Stimulated activated CD4-positive, alpha-beta T cell treated with anti-CD3 and anti-CD28 coated beads, Interleukin-12 subunit alpha, Interleukin-12 subunit beta, amount 100 ng/mL, for 4 hours (primary cell): ENCODE measurements at places on chromosomes 3 and 15.

DNA sequence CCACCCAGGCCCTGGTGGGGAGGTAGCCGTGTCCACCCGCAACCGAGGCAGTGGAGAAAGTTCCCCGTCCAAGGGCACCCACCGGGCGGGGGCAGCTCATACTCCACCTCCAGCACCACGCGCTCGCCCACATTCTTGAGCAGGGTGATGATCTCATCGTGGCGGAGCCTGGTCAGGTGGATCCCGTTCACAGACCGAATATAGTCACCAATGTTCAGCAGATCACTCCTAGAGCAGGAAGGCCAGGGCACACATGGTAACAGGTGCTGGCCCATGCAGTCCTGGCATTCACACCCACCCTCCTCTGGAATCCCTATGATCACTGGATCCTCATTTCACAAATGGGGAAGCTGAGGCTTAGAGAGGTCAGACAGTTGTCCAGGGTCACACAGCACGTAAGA, 15.8 kb downstream of the GRIP2 start:
- no peak for DNase-seq

GRCh38 chr15:66715720-66716655, 14.0 kb downstream of the SMAD6 start:
- no peak for DNase-seq

DNA sequence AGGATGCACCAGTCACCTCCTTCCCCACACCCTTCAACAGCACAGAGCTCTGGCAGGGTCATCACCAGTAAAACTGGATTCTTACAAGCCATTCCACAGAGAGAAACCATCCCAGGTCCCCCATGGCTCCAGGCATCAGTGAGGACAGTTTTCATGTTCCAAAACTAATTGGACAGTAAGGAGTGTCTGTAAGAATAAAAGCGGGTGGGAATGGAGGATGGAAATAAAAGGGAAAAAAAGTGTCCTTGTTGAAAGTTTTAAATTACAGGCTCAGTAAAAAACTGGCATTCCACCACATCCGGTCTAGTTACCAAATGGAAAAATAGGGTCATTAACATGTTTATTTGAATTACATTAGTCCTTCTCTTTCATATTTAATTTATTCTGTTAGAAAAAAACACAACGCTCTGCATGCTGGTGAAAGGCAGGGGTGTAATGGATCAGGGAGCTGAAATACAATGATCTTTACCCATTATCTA, 117.4 kb downstream of the TIGIT start:
- no peak for DNase-seq

DNA sequence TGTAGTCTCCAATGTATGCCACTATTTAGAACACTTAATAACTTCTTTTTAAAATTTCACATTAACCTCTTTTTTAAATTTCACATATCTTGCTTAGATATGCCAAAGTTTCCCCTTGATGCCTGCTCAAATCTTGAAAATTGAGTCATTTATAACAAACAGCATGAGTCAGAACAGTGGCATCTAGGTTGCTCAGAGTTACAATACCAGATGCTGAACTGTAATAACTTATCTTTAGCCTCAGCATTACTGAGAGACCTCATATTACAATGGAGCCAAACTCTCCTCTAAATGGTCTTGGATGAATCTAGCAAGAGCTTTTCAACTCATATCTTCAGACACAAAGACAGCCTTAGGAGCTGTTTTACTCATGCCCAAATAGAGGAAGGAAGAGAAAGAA, 439.3 kb upstream of the ARPP21 start:
- no peak for DNase-seq

DNA sequence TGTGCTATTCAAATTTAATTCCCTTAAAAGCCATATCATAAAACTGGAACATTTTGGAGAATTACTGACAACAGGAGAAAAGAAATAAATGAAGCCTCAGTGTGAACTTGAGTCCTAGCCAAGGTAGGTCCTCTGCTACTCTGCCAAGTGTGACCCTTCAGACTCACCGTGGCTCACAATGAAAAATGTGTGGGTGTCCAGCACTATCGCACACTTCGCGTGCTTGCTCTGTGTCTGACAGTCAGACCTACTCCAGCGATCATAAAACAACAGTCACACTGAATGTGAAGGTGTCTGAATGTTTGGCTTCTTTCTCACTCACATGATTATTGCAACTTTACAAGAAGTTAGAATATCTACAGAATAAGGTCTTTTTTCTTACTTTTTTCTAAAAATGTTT, 65.8 kb upstream of the TRA2B start:
- DNase-seq, result no peak

DNA sequence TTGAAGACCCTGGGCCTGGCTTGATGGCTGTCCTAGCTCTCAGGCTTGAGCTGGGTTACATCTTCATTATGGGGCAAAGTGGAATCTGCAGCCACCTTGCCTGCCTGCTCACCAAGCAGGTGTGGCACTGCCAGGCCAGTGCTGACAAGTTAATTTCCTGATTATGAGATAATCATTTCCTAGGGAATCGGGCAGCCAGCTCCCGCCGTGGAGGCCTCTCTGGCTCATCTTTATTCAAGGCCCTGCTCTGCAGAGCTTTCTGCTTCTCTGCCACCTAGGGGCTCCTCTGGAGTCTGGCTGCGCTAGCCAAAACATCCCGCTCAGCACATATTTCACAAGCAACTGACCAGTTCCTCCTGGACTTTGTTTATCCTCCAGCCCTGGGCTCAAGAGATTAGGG, 9.9 kb downstream of the LOXL1 start:
- no peak for DNase-seq

DNA sequence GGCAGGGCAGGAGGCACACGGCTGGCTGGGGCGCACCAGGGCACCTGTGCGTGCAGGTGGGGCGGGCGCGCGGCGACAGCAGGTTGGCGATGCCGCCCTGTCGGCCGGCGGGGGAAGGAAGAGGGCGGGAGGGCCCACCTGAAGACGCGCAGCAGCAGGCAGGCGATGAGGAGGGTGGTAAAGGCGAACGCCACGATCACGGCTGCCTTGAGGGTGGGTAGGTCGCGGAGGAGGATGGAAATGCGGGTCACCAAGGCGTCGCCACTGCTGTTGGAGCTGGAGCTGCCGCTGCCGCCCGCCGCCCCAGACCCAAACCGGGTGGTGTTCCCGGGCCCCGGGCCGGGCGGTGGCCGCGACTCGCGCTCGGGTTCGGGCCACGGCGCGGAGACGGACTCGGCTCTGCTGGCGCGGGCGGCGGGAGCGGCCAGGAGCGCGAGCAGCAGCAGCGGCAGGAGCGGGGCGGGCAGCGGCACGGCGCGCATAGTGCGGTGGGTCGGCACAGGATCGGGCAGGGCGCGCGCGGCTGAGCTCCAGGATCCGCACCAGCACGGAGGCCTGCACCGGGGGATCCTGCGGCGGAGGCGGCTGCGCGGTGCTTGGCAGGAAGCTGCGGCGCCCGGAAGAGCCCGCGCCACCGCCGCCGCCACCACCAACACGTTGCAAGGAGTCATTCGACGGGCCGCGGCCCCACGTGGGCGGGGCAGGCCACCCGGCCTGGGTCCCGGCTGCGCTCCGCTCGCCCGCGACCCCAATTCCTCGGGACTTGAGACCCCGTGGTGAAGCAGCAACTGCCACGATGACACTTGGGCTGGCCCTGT, at the start of gene FAM174B:
Gene FAM174B, minus strand, starts transcription at position 598 of the 818 bp plus-strand sequence.
- DNase-seq, result peak; percentile 53

GRCh38 chr3:185936273-185936629, 1.6 kb downstream of the TRA2B start:
- no peak for DNase-seq

- DNase-seq, result peak; percentile 51
These were observed 519.1 kb downstream of the FOXP1 start for GRCh38 chr3:71064291-71064955.

DNA sequence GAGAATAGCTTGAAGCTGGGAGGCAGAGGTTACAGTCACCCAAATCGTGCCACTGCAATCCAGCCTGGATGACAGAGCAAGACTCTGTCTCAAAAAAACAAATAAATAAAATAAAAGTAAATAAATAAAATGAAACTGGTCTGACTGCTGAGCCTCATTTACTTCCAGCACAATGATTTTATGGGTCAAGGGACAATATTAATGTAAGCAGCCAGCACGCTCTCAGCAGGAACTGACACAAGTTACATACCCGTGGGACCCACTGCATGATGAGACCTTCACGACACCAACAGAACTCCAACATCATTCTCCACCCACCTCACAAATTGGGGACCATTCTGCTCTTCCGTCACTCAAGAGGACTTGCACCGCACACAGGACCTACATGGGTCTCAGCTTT, 230.3 kb downstream of the MAGI1 start:
- DNase-seq, result no peak

DNA sequence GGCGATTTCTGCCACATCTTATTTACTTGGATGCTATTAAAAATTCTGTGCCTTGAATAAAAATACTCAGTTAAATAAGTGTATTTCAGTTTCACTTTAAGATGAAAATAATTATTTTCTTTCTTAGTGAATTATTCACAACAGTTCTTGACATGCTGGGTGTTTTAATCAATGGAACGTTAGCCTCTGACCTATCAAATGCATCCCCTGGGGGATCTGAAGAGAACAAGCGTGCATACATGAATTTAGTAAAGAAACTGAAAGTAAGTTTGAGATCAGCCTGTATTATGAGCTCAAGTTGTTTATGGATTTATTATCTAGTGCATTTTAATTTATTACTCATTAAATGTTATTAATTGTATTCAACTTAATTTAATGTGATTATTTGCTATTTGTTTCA, 597 bp downstream of the P2RY12 start:
- no peak for DNase-seq

GRCh38 chr15:48675436-48675835, 29.9 kb upstream of the FBN1 start:
- DNase-seq, result no peak

- DNase-seq, result no peak
These were observed 1.4 kb upstream of the CHRNA7 start for GRCh38 chr15:32028921-32029320.

GRCh38 chr3:153246806-153247205, 84.8 kb downstream of the RAP2B start:
- DNase-seq, result no peak

DNA sequence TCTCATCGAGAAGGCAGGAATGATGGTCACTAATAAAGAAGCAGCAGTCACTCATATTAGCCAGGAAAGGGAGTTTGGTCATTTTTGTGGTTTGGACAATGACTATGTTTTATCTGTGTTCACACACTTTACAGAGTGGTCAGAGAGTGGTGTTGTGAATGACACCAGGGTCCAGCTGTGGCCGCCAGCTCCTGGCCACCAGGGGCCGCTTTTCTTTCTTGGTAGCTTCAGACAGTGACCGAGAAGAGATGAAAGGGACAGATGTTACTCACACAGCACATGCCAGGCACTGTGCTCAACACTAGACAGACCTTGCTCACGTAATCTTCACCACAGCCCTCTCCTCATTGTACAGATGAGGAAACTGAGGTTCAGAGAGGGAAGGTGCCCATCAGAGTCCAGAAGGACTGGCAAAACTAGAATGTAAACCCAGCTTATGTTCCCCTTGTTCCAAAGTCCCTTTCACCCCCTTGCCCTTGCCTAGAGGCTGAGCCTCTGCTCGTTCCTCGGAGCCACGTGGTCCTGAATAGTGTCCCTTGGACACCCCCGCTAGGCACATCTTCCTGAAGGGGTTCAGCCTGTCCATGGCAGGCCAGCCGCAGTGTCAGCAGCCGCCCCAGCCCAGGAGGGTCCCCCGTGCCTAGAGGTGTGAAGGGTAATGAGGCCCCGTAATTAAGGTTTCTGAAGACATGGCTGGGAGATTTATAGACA, 55.6 kb downstream of the CYP11A1 start:
- DNase-seq, result no peak

DNA sequence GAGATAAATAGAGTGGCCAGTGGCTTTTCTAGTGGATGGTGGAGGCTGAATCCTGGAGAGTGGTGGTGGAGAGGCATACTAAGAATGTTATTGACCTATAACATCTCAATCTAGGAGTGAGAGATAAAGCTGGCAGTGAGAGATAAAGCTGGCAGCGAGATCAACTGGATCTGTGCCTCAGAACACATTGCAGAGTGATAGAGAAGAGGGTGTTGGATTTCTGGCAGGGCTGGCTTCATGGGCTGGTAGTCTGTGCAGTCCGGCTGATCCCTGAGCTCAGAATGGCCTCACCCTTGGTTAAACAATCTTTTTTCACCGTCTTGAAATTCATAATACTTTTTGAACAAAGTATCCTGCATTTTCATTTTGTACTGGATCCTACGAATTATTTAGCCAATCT, 221.2 kb downstream of the NLGN1 start:
- DNase-seq, result no peak

GRCh38 chr3:49316696-49317457, 23.0 kb downstream of the USP4 start:
- DNase-seq, result no peak

GRCh38 chr3:180018543-180018942, 18.2 kb downstream of the PEX5L start:
- no peak for DNase-seq

- no peak for DNase-seq
These were observed 69.2 kb downstream of the GOLGA8B start for GRCh38 chr15:34514251-34514670.

DNA sequence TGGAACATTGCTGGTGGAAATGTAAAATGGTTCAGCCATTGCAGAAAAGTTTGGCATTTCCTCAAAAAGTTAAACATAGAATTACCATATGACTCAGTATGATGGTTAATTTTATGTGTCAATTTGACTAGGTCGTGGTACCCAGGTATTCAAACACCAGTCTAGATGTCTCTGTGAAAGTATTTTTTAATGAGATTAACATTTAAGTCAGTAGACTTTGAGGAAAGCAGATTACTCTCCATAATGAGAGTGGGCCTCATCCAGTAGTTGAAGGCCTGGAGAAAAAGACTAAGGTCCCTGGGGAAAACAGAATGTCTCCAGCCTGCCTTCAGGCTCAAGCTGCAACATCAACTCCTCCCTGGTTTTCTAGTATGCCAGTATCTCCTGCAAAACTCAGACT, 42.3 kb upstream of the TMEM87A start:
- DNase-seq, result no peak

GRCh38 chr3:47337656-47338055, 43.2 kb upstream of the PTPN23 start:
- no peak for DNase-seq

DNA sequence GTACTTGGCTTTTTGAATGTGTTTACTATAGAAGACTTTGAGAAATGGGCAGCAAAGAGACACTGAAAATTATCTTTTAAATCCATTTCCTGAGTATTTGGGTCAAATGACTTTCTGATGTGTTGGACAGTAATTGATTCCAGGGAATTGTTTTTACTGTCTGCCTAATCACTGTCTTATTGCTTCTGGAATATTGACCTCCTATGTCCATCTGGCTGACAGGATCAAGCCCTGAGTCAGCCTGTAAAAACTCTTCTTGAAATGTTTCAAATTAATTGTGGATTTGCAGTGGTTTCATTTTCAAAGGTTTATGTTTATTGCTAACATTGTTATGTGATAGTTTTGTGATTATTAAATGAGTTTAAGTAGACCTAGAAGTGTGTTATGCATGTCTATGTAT, 50.6 kb upstream of the MLF1 start:
- no peak for DNase-seq
